ENCODE measurements at places on chromosomes 7 and 10. TPM values are rescaled to one million over a fixed set of nuclear protein-coding genes. Genes with fewer than 3 reads are reported as not detected.

FBXO24 gene
- total RNA-seq, result 2.1 TPM

TAS2R4 gene
- 1.4 TPM for total RNA-seq

SLC26A4 gene
- 7.9 TPM for total RNA-seq

ZNF853 gene
- 4.0 TPM for total RNA-seq

GRM3 gene
- not detected for total RNA-seq

C7orf57 gene
- total RNA-seq, result 0.56 TPM

VAX1 gene
- total RNA-seq, result not detected

SPDYE1 gene
- not detected for total RNA-seq

CYP3A4 gene
- total RNA-seq, result not detected

NPC1L1 gene
- 0.12 TPM for total RNA-seq

INA gene
- total RNA-seq, result 0.46 TPM

SLC39A12 gene
- not detected for total RNA-seq

CDC14C gene
- total RNA-seq, result not detected

WDR86 gene
- total RNA-seq, result 1.0 TPM

TAS2R5 gene
- total RNA-seq, result 2.3 TPM

COBL gene
- not detected for total RNA-seq

HABP2 gene
- not detected for total RNA-seq

RAMP3 gene
- not detected for total RNA-seq

CD36 gene
- total RNA-seq, result 0.65 TPM

PIP gene
- not detected for total RNA-seq

NUTM2E gene
- not detected for total RNA-seq

PAOX gene
- 12.4 TPM for total RNA-seq

GPR26 gene
- not detected for total RNA-seq

SSC4D gene
- 1.0 TPM for total RNA-seq

HOXA11 gene
- total RNA-seq, result 0.14 TPM

RGR gene
- not detected for total RNA-seq

TAC1 gene
- total RNA-seq, result 3.2 TPM

GIMAP7 gene
- total RNA-seq, result 45.1 TPM

RAPGEF5 gene
- 0.46 TPM for total RNA-seq

Data from activated T-cell treated with anti-CD3 and anti-CD28 coated beads, Interleukin-2, amount 50 U/mL, for 72 hours (primary cell).